ENCODE measurements at places on chromosomes 1 and 21.

DNA sequence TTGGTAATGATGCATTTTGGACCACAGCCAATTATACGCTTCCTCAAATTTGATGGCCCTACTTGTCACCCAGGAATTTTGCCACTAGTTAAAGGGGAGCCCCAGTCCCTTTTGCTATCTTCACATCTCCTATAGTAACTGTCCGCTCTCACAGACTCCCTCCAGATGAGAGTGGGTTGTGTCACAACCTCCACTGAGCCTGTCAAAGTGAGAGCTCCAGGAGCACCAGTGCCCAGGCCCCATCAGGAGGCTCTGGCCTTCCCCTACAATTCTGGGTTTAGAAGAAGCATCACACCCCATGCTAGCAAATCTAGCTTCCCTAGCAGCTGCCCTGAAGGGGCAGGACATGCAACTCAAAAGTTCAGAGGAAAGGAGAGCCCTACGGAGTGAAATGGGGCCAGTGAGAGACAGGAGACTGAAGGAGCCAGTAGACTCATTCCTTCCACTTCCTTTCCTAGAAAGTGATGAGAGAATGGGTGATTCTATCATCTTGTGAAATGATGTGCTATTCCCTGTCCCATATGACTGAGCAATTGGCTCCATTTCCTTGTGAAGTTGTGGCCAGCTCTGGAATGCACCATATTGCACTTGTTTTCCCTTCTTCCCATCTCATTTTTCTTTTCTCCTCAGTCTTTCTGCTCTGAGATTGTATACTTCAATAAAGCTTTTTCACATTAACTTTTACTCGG lies 541.3 kb downstream of the DPYD start:
- DNase-seq, result peak; percentile 41

- no peak for DNase-seq
Measured at GRCh38 chr1:184164536-184164935, 113.0 kb downstream of the TSEN15 start.

DNA sequence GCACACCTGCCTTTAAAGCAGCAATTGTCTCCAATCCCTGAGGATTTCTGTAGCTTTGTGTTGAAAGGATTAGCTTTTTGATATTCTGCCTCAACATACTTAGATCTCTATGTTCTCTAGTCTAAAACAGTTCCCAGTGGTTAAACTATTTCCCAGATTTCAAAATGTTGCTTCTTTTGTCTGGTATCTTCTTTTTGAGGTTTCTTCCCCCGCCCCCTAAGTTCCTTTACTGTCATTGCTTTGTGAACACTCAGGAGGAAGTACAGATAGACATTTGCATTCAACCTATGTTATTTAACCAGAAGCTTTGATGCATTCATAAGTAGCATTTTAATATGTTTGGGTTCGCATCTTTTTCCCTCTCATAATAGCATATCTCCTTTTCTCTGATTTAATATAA lies 33.5 kb downstream of the CYYR1 start:
- no peak for DNase-seq

DNA sequence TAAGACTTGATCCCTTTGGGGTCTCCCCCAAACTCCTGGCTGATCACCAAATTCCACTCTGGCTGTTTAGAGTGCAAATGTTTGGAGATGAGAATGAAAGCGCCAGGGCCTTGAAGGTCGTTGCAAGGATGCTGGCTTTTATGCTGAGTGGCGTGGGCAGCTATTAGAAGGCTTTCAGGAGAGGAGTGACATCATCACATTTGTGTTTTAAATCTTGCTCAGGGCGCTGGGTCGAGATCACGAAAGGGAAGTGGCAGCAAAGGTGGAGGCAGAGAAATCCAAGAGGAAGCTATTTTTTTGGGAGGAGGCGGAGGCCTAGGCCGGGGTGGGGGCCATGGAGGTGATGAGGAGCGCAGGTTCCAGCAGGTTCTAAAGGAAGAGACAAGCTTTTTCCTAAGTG lies 49.3 kb downstream of the PDE9A start:
- DNase-seq, result no peak

DNA sequence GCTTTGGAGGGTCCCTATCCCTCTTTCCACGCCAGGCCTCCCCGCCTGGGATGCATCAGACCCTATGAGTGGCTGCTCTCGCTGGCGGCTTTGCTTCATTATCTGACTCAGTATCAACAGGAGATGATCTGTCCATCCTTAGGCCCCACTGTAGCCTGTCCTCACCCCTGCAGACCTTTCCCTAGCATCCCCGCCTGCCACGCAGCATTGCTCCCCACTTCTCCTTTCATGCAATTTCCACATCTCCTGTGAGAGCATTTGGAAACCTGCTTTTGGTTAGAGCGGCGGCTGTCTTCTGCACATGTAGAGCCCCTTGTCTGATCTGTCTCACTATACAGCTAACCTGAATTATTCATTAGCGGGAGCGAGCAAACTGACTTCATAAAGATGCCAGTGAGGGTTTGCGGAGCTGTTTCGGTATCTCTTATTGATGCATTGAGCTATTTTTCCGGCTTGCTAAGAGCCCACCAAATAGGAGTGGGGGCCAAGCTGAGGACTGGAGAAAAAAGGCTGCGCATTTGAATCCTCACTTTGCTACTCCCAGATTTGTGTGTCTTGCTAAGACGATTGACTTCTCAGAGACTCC lies 40.0 kb upstream of the ATP2B4 start:
- no peak for DNase-seq

GRCh38 chr1:29543586-29543985 lies 307.3 kb downstream of the PTPRU start:
- DNase-seq, result no peak

DNA sequence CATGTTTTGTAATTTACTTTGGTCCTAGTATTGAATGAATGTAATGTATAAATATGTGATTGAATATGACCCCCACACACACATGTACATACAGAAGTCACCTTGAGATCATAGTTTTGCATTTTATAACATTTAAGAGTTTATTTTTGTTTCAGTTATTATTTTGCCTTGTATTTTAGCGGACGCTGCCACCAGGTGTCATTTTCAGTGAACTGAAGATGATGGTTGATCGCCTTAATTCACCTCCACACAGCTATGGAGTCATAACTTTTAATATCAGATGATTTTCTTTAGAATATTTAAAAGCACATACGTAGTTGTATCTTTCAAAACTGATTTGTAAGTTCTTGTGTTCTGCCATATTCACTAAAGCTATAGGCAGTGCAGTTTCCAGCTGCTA lies 130.4 kb downstream of the DYRK1A start:
- no peak for DNase-seq

GRCh38 chr1:18581420-18581880 lies 49.2 kb upstream of the PAX7 start:
- DNase-seq, result no peak

GRCh38 chr1:203321273-203322052 lies 16.1 kb downstream of the BTG2 start:
- DNase-seq, result no peak

DNA sequence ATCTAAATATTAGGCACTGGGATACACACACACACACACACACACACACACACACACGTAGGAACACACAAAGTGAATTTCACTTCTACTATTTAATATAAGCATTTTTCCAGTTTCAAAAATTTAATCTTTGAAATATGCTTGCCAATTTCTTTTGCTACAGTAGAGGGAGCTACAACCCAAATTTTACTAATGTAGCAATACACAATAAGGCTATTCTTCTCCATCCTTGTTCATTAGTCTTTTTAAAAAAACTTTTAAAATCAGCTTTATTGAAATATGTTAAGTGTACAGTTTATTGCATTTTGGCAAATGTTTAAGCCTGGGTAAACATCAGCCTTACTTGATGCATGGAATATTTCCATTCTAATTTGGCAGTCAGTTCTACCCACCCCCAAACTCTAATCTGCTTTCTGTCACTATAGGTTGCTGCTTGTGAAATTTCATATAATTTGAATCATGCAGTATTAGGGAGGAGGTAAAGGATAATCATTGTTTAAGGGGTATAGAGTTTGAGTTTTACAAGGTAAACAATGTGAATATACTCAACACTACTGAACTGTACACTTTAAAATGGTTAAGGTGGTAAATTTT lies 93.0 kb upstream of the TENT5C start:
- DNase-seq, result no peak

- peak; percentile 24 for DNase-seq
Measured at GRCh38 chr1:94597701-94598100, 56.1 kb upstream of the F3 start.

DNA sequence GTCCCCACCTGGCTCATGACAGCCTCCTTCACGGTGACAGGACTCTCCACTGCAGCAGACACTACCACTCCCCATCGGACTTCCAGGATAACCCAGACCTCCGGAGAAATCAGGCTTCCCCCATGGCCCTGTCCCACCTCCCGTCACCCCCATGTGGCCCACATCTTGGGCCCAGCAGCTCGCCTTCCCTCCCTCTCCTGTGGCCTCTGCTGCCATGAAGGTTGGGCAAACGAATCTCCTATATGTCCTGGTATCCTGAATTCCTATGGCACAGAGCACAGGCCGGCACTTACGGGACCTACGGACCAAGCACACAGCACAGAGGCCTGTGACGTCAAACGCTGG lies 82.0 kb downstream of the NPHP4 start:
- no peak for DNase-seq

GRCh38 chr1:214615871-214616270 lies 12.9 kb downstream of the CENPF start:
- no peak for DNase-seq

DNA sequence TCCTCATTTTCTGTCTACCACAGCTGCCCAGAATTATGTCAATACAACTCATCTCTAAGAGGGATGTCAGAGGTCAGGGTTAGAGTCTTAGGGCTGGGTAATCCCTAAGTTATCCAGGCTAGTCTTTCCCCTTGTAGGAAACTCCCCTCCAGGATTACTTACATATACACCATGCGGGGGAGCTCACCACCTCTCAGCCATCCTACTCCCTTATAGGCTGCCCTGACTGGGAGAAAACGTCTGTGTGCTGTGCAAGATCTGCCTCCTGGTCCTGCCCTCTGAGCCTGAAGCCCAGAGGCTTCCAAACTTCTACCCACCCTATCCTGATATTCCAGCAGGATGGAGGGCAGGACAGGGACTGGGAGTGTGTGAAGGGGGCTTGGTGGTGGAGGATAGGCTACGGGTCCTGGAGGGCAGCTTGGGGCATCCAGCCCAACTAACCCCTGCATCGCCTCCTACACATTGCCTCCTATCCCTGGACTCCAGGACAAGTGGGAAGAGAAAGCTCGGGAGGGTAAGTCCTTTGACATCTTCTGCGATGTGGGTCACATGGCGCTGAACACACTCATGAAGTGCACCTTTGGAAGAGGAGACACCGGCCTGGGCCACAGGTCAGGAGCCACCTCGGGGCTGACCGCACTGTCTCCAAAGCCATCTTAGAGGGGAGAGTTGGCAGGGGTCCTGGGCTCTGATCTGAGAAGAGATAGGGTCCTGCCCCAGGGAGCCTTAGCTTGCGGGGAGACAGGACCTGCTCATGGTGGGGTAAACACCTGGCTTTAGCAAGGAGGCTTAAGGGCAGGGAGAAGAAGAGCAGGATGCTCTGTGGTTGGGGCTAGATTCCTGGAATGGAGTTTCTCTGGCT lies 14.4 kb downstream of the CYP4B1 start:
- DNase-seq, result no peak

GRCh38 chr1:241074507-241074906 lies 282.5 kb downstream of the RGS7 start:
- no peak for DNase-seq
